T-helper 22 cell (primary cell): ENCODE measurements at places on chromosomes 2 and 18.

- DNase-seq = no peak
Observed at GRCh38 chr2:62381656-62382055, 124.3 kb downstream of the TMEM17 start.

GRCh38 chr18:34493099-34493544, 217.0 kb upstream of the DTNA start:
- no peak for DNase-seq

GRCh38 chr2:178450524-178450773, 526 bp downstream of the PRKRA start:
- peak; percentile 78 for DNase-seq

DNA sequence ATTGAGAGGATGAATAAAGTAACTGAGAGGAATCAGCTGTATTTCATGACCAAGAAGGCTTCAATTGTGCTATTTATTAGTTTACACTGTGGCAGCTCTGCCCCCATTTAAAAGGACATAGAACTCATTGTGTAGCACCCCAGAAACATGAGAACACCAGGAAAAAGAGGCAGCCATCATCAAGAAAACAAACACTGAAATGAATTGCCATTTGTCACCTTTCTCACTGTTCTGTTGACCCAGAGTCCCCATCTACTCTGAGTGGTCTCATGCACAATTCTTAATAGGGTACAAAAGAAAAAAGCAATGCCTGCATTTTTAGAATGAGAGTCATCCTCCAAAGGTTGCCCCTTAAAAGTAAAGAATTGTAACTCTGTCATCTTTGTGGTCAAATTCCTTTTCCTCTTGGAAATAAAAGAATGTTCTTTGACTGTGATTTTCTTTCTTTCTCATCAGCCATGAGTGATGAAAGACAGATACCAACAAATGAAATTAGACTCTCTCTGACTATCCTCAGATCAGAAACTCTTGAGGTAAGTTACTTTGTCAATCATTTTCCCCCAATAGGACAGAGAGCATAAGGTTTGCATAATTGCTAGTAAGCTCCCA, 1941.9 kb upstream of the PIK3C3 start:
- no peak for DNase-seq

DNA sequence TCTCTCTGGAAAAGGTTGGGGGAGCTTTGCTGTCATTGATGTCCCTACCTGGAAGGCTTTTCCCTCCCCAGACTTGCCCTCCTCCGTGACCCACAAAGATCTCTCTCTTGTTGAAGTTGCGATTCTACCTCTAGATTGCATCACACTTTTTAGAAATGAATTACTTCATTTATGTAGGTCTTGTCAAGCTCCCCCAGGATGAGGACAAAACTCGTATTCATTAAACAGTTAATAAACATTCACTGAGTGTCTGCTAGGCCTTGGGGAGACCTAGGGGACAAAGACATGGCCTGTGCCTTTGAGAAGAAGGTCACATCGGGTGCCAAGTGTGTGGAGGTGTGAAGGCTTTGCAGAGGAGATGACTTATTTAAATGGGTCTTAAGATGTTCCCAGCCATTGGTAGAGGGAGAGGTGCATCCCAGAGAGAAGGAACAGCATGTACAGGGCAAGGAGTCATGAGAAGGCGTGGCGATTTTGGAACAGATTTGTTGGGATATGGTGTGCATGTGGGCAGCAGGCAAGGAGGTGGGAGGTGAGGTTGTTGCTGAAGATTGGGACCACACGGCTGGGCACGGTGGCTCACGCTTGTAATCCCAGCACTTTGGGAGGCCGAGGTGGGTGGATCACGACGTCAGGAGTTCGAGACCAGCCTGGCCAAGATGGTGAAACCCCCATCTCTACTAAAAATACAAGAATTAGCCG, 9.8 kb upstream of the YWHAQ start:
- DNase-seq = no peak

DNA sequence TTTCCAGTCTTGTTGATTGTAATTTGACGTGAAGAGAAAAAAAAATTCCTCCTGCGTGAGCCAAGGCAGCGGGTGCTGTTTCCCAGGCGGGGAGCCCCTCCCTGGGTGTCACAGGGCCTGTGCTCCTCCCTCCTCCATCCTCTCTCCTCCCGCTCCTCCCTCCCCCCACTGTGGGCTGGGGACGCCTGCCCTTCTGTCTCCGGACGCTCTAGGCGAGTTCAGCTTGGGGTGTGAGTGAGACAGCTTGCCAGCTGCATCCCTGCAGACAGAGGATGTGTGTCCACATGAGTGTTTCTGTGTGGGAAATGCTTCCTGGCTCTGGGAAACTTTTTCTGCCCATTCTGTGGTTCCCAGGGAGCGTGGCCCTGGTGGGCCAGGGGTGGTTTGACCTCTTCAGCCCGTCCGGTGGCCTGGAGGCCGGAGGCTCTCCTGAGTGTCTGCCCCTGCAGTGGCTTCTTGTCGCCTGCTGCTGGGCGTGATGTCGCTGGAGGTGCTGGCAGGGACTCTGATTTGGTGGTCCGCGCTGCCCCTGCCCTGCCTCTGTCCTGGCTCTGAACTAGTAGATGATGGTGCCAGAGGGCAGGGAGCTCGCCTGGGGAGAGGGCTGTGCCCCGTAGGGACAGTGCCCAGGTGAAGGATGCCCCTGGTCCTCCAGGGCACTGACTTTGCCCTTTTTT, 96.4 kb downstream of the USP40 start:
- no peak for DNase-seq

GRCh38 chr2:44772131-44772530, 169.4 kb upstream of the SIX3 start:
- no peak for DNase-seq

GRCh38 chr18:63889626-63890025, 2.1 kb downstream of the SERPINB2 start:
- DNase-seq = no peak

DNA sequence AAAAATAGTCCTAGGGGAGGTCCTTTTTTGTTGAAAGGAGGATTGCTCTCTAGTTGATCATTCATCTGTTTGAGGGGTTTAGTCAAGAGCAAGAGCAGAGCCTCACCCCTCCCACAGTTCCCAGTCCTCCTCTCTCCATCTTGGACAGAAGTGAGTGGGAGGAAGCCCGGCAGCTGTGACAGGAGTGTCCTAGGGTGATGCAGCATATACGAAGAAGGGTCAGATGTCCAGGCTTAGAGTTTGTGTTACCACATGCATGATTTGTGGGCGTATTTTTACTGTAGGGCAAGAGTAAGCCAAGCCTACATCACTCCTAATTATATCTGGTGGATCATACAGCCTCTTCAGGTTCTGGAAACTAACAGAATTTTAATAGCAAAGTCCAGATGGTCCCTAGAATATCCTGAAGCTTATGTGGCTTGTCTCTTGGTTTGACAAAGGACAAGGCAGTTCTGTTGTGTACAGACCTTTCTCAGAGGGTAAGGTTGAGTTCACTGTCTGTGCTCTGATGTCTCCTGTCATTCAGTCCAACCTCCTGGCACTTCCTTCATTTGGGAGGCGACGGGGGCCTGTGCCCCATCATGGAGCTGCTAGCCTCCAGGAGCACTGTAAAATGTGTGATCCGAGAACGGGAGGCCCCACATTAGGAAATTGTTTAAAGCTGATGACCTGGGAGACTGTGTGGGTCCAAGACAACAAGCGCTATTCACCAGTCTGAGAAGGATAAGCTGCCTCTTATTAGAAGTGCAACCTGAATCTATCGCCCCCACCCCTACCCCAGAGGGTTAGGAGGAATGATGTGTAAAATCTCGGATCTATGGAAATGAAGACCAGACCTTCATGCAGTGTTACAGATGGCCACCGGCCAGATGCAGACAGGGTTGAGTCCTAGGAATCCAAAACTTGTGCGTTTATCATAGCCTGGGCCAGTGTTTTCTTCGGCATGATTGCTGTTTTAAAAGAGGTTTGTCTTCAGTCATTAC, 6.9 kb downstream of the CEP68 start:
- no peak for DNase-seq

DNA sequence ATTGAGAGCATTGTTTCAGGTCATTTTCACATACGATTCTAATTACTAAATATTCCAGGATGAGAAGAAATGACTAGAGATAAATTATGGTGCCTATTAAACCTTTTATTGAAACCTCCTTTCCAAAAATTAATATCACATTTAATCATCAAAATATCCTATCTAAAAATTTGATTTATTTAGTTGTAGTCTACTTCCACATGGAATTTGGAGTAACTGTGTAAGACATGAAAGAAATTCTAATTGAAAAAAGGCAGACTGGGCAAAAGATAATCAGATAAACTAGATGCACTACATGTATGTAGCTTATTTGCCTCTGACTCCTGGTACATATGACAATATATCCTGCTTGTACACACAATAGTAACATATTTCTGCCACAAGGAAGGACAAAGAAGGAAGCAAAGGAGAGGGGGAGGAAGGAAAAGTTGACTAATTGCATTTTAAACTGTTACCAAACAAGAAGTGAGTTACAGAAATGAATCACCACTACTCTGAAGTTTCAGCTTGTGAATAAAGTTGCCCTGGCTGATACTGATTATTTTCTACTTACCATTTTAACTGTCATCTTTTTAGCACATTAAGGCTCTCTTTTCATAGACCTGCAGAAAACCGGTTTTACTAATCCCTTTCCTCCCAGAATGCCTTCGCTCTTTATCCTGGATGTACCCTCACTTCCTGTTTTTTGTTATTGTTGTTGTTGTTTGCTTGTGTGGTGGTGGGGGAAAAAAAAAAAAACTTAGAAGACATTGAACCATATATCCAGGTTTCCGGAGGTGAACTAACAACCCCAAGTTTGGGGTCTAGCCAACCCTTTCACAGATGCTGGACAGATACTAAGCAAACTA, 28.4 kb downstream of the NRXN1 start:
- no peak for DNase-seq
